ENCODE measurements at places on chromosomes 7 and 10. TPM values are rescaled to one million over a fixed set of nuclear protein-coding genes. Genes with fewer than 3 reads are reported as not detected.
A peak's percentile ranks its signal among the peaks of the same experiment; 100 is the strongest.

PODXL gene
- 4.6 TPM for total RNA-seq

DNA sequence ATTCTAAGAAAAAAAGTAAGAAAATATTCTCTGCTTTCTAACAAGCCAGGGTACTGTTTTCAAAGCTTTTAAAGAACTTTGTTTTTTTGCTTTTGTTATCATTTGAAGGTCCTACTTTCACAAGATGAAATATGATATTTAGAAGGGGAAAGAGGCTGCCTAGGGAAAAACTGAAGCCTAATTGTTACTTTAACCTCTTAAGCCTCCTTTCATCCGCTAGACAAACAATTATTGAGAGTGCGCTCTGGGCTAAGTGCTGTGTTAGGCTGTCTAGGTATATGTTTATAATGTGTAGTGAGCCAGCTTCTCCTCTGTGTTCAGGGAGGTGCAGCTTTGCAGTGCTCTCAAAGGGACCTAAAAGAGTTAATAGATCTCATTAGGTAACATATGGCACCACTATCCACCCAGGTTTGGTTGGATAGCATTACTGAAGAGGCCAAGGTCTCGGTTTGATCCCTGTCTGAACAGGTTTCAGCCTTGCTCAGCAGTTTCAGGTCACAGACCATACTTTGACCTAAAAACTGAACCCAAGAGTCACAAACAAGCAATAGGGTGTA is 17.9 kb downstream of the PDK4 start:
- DNase-seq = peak; percentile 89

DNA sequence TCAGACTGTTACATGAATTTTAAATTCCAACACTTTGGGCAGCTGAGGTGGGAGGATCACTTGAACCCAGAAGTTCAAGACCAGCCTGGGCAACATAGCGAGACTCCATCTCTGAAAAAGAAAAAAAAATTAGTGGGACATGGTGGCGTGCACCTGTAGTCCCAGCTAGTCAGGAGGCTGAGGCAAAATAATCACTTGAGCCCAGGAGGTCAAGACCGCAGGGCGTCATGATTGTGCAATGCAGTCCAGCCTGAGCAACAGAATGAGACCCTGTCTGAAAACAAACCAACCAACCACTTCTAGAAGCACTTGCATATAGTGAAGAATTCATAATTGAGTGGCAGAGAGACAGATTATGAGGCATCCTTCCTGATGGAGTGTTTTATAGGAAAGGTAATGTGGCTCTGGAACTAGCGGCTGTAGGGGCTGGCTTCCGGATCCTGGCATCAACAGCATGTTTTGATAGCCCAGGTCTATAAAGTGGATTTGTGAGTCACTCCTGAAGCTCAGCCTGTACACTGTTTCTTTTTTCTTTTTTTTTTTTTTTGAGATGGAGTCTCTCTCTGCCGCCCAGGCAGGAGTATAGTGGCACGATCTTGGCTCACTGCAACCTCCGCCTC is 40.3 kb upstream of the RSBN1L start:
- DNase-seq = no peak

DNA sequence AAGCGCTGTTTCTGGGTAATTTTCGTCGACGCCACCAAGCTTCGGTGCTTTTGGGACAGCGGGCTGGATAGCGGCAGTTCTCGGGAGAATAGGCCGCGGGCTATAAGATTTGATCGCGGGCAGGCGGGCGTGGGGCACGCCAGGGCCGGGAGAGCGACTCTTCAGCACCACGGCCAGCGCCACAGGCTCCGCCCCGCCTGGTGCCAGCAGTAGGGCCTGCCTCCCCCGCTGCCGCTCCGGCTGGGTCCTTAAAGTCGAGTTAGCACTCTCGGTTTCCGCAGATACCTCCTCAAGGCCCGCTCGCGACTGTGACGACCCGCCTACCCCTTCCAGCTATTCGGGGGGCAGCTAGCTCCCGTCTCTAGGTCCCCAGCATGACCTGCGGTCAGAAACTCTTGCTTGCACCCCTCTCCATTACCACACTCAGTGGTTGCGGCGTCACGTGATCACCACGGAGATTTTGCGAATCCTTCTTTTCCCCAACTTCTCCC is 9.4 kb downstream of the NXPH1 start:
- peak; percentile 38 for DNase-seq

DNA sequence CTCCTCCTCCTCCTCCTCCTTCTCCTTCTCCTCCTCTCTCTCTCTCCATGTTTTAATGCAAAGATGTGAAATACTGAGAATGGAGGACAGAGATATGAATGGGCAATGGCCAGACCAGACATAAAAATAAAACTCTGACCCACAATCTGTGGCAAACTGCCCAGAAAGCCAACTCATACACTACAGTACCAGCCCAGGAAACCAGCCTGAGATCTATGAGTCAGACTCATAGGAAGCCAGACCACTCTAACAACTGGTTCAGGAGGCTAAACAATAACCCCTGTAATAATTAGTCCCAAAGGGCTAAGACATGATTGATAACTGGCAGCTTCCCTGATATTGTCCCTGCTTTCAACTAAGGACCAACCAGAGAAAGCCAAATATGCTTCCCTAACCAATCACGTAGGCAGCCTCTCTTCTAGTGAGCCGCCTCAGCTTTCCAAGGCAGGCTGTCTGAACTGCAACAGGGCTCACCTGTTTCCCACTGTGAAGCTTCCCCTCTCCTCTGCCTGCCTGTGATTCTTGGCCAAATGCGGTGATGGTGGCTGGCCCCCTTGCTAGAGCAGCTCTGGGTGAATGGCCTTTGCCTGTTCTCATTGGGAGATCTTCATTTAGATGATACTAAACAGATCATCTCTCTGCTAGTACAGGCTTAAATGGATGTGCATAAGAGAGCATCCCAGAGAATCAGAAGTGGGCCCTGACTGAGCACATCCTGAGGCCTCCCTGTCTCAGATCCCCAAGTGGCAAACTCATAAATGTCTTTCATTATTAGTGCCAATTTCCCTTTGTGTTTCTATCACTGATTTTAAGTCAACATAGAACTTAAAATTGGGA is 817.6 kb downstream of the TNS3 start:
- peak; percentile 98 for DNase-seq
